ENCODE measurements at places on chromosomes 1 and 21.
A peak's percentile ranks its signal among the peaks of the same experiment; 100 is the strongest.

GRCh38 chr21:26471099-26471471 lies 102.0 kb downstream of the CYYR1 start:
- no peak for DNase-seq

- no peak for DNase-seq
Observed at GRCh38 chr1:98059620-98060019, 138.8 kb upstream of the DPYD start.

DNA sequence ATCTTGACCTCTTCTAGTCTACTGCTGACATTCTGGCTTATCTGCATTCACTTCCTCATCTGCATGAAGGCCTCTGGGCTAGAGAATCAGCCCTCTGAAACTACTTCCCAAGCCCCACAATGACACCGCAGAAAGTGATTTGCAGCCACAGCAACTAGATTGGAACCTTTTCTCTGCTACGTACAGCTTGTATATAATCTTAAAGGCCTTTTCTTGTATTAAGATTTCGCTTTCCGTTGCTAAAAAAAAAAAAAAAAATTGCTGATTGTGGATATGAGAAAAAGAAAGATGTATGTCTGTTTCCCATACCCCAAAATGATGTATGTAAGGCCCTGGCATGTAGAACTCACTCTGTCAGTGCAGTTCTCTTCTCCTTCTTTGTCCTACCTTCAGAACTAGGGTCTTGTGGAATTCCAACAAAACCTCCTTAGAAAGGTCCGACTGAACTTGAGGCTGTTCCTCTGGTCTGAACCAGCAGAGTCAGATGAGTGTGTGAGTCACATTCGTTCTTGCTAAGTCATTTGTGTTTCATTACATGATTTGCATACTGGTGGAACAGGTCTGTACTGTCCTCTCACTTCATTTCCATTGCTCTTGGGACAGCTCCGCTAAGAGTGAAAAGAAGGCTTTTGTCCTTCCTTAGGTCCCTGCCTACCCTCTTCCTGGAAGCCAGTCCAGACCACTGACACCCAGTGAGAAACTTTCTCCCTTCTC lies 62.7 kb downstream of the PLPP3 start:
- DNase-seq = no peak

- no peak for DNase-seq
Observed at GRCh38 chr1:182035097-182035770, 26.3 kb downstream of the ZNF648 start.

GRCh38 chr1:18681423-18681835 lies 50.8 kb downstream of the PAX7 start:
- no peak for DNase-seq

DNA sequence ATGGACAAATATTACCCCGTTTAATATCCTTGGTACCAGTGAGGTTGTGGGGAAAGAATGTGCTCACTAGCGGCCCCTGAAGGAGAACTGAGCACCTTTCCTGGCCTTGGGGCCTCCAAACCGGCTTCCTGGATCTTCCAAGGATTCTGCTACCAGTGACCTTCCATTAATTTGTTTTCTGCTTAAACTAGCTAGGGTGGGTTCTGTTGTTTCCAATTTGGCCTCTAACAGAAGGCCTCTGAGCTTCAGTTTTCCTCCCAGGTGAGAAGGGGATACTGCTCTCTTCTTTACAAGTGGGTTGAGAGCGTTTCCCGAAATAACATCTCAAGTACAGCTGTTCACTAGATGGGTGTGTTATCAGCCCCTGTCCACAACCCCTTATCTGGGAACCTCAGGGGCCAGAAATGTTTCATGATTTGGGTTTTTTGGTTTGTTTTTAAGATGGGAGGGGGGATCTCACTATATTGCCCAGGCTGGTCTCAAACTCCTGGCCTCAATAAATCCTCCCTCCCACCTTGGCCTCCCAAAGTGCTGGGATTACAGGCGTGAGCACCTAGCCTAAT lies 16.9 kb upstream of the IFNGR2 start:
- no peak for DNase-seq

GRCh38 chr1:111920221-111921024 lies 69.0 kb downstream of the KCND3 start:
- DNase-seq = peak; percentile 69

GRCh38 chr1:98478121-98478520 lies 183.4 kb upstream of the SNX7 start:
- DNase-seq = no peak

GRCh38 chr1:69196071-69196470 lies 371.7 kb upstream of the LRRC7 start:
- DNase-seq = no peak

DNA sequence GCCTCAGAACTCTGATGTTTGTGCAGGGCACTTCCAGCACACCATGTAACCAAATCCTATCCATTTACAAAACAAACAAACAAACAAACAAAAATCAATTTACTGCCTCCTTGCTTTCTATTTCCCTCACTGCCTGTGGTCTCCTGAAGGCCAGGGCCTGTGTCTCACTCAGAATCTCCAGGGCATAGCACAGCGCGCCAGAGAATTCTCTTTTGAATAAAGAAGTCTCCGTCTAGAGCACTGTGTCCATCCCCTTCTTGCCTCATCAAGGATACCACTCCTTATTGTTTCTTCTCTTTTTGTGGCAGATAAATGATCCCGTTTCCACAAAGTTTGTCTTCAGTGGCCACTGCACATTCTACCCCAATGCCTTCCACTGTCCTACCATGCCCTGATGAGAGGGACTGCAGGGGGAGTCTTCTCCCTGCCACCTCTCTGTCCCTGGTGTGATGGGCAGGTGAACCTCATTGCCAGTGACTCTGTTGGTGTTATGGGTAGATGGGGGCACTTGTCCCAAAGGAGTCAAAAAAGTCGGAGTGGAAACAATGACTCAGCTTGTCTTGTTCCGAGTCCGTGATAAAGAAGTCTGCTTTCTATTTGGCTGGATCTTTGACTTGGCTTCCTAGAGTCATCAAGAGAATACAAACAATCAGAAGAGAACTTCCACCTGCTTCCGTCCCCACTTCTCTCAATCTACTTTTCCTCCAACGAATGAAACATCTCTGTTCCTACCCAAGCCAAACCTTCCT lies 30.0 kb downstream of the XCL2 start:
- DNase-seq = no peak

DNA sequence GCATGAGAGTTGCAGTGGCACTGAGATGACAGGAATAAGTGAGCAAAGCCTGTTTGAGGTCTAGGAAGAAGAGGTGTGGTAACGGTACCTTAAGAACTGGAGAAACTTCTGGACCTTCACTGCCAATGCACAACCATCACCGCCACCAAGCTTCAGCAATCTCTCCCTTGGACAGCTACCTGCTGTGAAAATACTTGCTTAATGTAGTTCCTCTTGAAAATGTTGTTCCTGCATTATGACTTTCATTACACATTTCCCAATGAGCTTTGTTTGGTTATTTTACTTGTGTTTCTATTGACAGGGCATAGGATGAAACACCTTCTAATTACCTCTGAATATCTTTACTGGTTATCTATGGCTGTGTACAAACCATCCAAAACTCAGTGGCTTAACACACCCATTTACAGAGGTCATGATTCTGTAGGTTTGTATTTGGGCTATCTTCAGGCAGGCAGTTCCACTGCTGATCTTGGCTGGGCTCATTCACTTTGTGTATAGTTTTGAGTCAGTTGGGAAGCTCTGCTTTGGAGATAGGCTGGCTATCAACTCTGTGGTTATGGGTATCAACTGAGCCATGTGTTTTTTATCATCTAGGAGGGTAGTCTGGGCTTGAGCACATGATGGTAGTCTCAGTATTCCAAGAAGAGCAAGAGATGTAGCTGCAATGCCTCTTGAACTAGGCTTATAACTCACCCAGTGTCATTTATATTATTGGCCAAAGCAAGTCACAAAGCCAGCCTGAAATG lies 149.4 kb downstream of the ELAVL4 start:
- no peak for DNase-seq

GRCh38 chr1:208028526-208028925 lies 117.6 kb upstream of the CD34 start:
- DNase-seq = no peak

- DNase-seq = no peak
Observed at GRCh38 chr1:235583511-235584001, 66.0 kb downstream of the GNG4 start.

DNA sequence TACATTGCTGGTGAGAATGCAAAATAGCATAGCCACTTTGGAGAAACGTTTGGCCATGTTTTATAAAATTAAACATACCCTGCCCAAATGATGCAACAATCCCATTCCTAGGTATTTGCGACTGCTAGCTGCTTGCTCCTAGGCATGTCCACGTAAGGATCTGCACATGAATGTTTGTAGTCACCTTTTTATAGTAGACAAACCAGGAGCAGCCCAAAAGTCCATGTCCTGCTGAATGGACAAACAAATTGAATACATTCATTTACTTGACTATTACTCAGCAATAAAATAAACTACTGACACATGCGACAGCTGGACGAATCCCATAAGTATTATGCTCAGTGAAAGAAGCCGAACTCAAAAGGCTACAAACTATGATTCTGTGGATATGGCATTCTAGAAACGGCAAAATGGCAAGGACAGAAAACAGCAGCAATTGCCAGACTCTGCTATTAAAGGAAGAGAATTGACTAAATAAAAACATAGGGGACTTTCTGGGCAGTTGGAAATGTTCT lies 161.9 kb upstream of the GALNT2 start:
- no peak for DNase-seq

DNA sequence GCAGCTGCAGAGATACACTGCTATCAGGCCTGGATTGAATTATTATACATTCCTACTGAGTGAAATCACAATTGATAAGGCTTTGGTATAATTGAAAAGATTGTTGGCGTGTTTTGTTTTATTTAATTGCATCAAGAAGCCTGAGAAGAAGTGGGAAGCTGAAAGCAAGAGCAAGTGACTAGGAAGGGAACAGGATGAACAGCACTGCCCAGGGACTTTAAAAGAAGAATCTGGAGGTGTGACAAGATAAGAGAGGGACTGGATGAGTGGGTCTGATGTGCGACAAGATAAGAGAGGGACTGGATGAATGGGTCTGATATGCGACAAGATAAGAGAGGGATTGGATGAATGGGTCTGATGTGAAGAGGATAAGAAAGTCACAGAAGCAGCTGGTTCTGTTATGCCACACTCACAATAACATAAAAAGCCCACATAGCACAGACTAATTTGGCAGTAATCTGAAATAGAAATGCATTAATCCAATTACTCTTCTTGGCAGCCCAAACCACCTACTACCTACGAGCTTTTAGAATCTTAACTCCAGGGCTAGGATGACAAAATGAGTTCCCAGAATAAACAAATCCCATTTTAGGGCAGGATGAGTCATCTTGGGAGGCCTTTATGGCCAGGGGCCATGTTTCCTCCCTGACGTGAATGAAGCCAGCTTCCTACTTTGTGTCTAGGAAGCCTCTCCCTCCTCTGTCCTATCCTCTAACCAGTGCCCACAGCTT lies 129.7 kb downstream of the DUSP10 start:
- no peak for DNase-seq

DNA sequence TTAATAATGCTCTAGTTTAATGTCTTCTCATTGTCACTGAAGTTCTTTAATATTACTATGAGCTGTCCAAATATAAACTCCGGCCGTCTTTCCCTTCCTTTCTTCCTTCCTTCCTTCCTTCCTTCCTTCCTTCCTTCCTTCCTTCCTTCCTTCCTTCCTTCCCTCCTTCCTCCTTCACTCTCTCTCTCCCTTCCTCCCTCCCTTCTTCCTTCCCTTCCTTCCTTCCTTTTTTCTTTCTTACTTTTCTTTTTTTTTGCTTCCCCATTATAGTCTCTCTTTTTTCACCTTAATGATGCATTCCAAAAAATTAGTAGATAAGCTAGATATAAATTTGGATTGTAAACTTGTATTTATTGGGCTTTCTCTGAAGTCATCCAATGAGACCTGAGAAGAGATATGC lies 431.0 kb upstream of the ADGRL4 start:
- no peak for DNase-seq

- no peak for DNase-seq
Observed at GRCh38 chr1:223708651-223709268, 3.6 kb upstream of the CAPN2 start.

DNA sequence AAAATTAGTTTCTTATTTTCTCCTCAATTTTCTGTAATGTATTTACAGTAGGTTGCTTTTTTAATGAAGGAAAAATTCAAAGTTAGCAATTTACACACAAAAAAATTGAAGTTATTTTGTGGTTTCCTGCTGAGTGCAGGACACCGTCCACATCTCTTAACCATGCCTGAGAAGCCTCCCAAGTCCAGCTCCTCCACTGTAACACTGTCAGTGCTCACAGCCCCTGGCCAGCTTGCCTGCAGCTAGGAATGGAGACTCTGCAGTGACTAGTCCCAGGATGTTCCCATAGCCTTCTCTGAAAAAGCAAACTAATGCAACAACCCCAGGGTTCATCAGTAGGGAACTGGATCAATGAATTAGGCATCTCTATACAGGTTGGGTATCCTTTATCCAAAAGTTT lies 3.5 kb downstream of the A3GALT2 start:
- DNase-seq = no peak

DNA sequence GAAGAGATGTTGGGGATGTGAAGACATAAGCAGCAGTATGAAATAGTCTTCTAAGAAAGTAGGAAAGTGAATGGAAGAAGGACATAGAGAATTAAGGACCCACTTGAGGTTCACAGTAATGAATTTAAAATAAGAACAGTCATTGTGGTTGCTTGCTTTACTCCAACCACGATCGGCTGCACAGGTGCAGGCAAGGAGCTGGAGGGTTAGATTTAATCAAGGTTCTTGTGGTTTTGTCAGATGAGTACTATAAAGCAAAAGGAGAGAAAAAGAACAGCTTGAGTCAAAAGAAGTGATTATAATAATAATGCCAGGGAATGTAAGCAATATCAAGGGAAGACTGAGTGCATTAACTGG lies 46.1 kb upstream of the RBM34 start:
- no peak for DNase-seq

DNA sequence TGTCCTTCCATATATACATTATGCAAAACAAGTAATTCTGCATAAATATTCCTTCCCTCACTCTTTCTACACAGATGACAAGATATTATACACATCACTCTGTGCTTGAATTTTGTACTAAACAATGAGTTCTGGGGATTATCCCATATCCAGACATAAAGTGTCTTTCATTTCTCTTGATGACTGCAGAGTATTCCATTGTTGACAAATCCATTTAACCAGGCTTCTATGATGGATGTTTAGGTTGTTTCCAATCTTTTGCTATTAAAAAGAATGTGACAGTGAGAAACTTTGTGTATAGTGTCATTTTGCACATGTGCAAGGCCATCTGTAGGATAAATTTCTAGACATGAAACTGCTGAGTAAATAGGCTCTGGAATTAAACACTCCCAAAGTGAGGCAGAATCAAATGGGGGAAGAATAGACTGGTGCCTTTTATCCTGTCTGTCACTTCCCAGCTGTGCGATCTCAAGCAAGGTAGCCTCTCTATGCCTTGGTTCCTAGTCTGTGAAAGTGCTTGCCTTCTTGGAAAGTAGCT lies 29.9 kb upstream of the ATP2B4 start:
- DNase-seq = no peak

- peak; percentile 47 for DNase-seq
Observed at GRCh38 chr1:61079898-61080336, 2.4 kb upstream of the NFIA start.
